ENCODE measurements at places on chromosomes 12 and 14.

GRCh38 chr12:7045913-7046312 lies 14.6 kb upstream of the C1S start:
- no peak for DNase-seq

GRCh38 chr14:69518289-69519101 lies 34.0 kb downstream of the PLEKHD1 start:
- DNase-seq: no peak

GRCh38 chr12:87216436-87216835 lies 812.8 kb downstream of the C12orf50 start:
- DNase-seq: peak; percentile 68

DNA sequence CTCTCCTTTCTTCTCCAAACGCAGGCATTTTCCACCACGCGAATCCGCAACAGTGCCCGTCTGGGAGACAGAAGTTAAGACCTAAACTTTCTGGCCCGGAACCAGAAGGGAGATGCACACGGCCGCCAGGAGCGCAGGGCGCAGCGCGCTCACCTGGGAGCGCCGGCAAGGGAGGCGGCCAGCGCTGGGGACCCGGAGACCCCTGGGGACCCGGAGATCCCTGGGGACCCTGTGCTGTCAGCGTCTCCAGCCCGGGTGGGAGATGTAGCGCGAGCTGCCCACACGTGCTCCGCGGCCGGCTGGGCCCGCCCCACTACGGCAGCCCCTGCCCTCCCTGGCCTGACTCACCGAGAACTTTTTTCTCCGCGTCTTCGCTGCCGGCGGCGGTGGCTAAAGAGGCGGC lies 620 bp downstream of the YBX3 start:
- no peak for DNase-seq

DNA sequence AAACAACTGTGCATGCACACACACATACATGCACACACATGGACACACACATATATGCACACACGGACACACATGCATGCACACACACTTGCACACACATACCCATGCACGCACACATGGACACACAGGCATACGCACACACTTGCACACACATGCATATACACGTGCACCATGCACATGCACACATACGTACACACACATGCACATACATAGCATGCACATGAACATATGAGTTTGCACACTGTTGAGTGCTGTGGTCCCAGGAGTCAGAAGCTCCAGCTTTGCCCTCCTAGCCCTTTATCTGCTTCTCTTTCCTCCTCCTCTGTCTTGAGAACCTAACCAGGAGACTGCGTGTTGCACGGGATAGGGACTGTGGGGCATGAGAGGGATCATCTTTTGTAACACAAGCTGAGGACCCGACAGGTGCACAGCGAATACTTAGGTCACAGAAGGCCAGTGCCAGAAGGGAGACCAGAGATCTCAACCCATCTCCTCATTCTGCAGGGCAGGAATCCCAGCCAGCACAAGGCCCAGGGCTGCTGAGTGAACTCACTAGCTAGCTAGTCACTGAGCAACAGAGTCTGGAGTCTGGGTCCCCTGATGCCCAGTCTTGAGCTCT lies 3.5 kb upstream of the LRTM2 start:
- DNase-seq: no peak

Measured in fibroblast of the conjunctiva (primary cell).